Ammon's horn (tissue), 1 donor: ENCODE measurements at places on chromosomes 16 and 17.

DNA sequence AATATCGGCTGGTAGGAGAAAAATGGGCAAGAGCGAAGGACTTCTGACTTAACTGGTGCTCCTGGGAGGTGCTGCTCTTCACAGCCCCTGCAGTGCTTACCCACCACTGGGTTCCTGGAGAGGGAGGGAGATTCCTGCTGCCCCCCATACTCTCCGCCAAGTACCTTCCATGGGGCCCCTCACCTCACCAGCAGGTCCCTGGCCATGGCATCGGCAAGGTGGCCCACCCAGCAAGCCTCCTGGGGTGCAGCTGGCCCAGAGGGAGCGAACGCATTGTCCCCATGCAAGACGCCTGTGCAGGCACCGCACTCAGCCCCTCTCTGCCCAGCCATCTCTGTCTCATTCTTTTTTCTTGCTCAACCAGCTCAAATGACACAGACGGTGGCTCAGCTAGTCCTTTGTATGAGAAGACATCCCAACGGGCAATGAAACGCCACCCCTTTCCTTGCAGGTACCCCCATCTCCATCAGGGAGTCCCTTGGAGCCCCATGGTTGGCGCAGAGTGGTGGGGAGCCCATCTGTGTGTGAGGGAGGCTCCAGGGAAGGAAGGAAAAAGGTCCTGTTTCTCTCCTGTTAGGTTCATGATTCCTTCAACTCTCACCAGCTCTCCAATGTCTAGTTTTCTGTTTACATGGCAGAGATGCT, 9.6 kb upstream of the ALDH3A1 start:
- DNase-seq = no peak

DNA sequence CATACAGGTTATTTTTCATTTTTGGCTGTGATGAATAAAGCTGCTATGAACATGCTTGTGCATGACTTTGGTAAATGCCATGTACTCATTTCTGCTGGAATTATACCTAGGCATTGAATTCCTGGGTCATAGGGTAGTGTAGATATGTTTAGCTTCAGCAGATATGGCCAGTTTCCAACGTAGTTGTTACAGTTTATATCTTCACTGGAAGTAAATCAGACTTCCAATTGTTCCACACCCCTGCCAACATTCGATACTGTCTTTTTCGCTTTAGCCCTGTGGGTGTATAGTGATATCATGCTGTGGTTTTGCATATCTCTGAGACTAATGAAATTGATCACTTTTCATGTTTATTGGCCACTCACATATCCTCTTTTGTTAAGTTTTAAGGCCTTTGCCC, 50.4 kb downstream of the ARHGAP27 start:
- DNase-seq = no peak

DNA sequence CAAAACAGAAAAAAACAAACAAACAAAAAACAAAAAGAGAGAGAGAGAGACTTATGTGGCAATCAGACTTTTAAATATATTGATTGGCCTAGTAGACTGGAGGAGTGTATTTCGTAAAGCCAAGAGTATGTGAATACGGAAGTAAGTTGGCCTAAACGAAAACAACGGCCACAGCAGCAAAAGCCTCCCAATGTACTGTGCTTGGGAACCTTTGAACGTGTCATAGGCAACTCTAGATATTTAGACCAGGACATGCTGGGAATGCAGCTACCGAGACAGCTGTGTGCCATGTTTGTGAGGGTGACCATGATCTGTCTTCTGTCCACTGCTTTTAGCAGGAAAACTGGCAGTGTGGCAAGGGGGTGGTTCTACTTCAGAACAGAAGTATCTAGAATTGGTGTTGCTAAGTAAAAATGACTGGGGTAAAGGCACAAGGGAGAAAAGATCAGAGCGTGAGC, 7.4 kb downstream of the MAF start:
- peak; percentile 48 for DNase-seq

DNA sequence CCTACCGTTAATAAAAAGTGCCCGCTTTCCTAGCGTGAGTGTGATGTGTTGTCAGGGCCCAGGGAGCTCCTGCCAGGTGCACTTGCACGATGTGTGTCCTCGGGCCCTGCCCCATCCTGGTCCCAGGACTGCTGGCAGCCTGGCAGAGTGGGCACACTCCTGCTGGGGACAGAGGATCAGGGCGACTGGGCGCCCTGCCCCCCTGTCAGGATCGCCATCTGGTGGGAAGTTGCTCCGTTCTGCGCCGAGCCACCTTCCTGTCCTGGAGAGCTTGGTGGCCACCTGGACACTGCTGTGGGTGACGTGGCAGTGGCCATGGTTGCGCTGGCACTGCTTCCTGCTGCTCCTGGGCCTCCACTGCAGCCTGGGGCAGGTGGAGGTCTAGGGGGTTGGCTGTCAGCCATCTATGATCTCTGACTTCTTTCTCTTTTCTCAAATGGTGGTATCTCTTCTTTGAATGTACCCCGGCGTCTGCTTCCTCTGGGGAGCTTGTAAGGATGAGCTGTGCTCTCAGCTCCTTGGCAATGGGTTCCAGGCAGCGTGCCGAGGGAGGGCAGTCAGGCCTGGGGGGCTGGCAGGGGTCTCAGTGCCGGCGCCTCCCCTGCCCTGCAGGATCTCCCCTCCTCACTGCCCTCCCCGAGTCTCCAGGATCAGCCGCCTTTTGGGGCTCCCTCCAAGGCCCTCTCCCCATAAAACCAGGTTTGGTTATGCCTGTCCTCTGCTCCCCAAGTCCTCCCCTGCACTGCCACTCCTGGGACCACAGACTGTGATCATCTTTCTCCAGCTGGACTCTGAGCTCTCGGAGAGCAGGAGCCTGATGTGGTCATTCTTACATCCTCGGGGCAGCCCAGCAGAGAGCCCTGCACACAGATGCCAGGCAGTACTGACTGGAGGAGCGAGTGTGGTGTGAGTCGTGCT, 76.9 kb downstream of the AMFR start:
- DNase-seq = no peak

- no peak for DNase-seq
These were observed 78.3 kb downstream of the DYNLRB2 start for GRCh38 chr16:80618862-80619648.
